ENCODE measurements at places on chromosomes 1 and 21.

DNA sequence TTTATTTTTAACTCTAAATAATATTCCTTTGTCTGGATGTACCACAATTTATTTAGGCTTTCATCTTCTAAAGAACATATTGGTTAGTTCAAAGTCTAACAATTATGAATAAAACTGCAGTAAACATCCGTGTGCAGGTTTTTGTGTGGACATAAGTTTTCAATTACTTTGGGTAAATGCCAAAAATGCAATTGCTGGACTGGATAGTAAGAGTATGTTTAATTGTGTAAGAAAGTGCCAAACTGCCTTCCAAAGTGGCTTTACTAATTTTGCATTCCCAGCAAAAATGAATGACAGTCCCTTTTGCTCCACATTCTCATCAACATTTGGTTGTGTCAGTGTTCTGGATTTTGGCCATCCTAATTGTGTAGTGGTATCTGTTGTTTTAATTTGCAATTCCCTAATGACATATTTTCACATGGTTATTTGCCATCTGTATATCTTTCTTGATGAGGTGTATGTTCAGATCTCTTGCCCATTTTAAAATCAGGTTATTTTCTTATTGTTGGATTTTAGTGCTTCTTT, 113.8 kb downstream of the DPYD start:
- DNase-seq: no peak

GRCh38 chr1:80384083-80384830, 1377.7 kb upstream of the ADGRL4 start:
- no peak for DNase-seq

DNA sequence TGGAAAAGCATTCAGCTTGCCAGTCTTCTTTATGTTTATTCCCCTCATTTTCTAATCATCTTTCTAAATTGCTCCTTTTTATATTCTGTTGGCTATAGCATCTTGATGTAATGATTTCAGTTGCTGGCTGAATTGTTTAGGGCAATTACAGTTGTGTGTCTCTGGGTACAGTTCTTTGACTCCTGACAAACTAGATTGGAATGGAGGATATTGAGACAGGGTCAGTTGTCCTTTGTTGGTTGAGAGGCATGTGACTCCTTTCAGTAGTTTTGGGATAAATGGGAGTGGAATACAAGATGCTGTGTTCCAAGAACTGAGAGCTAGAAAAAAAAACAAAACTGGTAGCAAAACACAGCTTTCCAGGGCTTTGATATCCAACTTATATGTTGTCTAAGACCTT, 1.5 kb downstream of the CENPF start:
- no peak for DNase-seq

DNA sequence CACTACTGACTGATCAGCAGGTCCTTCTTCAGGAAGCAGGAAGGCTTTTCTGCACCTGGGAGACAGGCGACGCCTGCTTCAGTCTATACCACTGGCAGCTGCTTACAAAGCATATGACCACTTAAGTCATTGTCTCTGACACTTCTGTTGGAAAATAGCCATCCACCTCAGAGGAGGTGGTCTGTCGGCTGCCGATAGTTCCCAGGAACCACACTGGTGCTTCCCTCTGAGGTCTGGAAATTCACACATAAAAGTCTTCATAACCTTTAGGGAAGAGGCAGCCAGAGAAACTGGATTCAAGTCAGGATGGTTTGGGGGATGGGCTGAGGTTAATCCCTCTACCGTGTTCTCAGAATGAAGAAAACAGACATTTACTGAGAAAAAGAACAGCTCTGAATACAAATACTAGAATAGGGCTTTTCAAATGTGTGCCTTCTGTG, 15.6 kb upstream of the SRP9 start:
- DNase-seq: no peak

GRCh38 chr1:23168445-23169194, at the start of gene LUZP1:
LUZP1 (minus strand) TSS chr1:23168856.
- DNase-seq: peak; percentile 88

- no peak for DNase-seq
Observed at GRCh38 chr1:33234131-33234530, 22.2 kb upstream of the ZNF362 start.

DNA sequence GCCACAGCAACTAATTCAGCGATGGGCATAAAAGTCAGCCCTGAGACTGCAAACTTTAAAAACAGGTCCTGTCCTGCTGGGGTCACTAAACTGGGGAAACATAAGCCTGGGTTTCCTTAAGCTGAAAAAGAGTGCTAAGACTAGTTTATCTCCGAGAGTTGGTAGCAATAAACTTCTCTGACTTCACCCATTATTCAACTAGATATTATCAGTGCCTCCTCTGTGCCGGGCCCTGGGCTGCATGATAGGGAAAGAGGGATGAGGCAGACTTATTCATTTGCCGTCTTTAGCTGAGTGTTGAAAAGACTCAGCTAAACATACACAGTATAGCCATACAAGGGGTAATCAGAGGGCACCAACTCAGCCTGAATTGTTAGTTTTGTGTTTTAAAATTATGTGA, 33.0 kb downstream of the AK2 start:
- DNase-seq: no peak

GRCh38 chr1:9070486-9070885, 1.1 kb upstream of the SLC2A5 start:
- DNase-seq: no peak

GRCh38 chr1:225480825-225481434, 53.1 kb upstream of the LBR start:
- peak; percentile 14 for DNase-seq

DNA sequence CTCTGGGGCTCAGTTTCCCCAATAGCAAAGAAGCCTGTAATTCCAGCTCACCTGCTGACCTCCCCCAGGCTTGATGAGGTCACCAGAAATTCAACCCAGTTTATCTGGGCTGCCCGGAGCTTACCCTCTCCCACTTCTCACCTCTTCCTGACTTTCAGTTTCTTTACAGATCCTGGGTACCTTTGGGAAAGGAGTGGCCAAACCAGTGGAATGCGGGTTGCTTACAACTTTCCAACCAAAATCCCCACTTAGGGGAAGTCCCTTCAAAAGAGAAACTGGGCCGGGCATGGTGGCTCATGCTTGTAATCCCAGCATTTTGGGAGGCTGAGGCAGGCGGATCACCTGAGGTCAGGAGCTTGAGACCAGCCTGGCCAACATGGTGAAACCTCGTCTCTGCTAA, 5.9 kb upstream of the MARCKSL1 start:
- no peak for DNase-seq

DNA sequence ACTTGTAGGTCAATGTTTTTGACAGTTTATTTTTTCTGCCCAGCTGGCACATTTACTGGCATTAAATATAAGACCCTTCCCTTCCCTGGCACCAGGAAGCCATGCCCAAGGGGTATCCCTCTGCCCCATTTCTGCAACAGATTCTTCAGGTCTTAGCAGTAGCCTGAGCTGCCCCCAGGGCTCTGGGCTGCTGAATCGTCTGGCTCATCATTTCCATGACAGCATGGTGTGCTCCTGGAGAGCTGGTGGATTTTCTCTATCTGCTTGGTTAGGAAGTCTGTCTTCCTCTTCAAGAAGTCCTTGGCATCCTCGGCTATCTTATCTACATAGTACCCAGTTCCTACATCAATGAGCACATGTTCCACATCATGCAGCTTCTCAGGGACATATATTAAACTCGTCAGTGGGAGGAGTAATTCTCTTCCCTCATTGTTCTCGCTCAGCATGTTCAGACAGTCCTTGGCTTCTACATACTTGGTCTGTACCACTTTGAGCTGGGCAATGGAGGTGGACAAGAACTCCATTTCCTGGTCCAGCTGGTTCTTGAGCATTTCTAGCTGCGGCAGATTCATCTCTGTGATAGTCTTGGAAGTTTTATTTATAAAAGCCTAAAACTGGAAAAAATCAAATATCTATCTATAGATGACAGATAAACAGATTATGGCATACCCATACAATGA, 23.5 kb downstream of the MIA3 start:
- DNase-seq: no peak

DNA sequence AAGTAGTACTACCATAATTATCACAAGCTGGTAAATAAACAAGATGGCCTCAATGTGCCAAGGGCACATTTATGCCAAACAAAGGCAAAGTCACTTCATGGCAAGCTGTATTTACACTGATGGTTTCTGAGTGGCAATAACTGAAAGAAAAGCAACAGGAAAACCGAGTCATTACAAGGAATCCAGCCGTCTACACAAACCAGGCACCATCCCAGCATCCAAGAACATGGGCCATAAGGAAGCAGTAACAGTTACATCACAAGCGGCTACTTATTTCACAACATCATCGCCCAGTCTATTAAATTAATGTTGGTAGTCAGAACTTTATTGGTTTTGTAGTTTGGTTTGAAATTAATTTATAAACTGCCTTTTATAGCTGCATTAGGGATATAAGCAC, 214.2 kb downstream of the RERE start:
- DNase-seq: no peak

GRCh38 chr21:38729754-38730379, 75.9 kb upstream of the ETS2 start:
- DNase-seq: no peak

GRCh38 chr1:110151175-110151669, 928 bp downstream of the SLC6A17 start:
- no peak for DNase-seq

DNA sequence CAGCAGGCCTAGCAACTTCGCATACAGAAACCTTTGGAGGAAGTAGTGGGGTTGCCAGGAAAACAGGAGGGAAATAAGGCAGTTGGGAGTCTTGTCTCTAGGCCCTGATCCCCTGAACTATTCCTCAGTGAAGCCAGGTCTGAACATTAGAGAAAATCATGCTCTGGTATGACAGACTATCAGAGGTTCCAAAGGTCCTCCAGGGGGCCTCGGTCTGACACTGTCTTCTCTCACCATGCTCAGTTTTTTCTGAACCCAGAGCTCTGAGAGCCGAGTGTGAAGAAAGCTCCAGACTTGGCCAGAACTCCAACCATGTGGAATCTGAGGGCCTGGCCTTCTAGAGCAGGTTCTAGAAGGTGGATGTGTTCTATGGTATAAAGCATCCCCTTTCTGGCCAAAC, 4.0 kb downstream of the TOMM40L start:
- no peak for DNase-seq

GRCh38 chr1:209500993-209501392, 82.5 kb upstream of the CAMK1G start:
- DNase-seq: no peak

- no peak for DNase-seq
Observed at GRCh38 chr1:149945206-149945605, 8.5 kb upstream of the MTMR11 start.

- DNase-seq: no peak
Observed at GRCh38 chr1:147794570-147794969, 34.2 kb upstream of the GJA5 start.

Measured in effector CD8-positive, alpha-beta T cell (primary cell).